ENCODE measurements at places on chromosomes 12 and 14.

GRCh38 chr12:126668538-126668937, 1598.4 kb upstream of the TMEM132C start:
- DNase-seq: no peak

GRCh38 chr12:116719731-116720528, 17.9 kb downstream of the SPRING1 start:
- no peak for DNase-seq

DNA sequence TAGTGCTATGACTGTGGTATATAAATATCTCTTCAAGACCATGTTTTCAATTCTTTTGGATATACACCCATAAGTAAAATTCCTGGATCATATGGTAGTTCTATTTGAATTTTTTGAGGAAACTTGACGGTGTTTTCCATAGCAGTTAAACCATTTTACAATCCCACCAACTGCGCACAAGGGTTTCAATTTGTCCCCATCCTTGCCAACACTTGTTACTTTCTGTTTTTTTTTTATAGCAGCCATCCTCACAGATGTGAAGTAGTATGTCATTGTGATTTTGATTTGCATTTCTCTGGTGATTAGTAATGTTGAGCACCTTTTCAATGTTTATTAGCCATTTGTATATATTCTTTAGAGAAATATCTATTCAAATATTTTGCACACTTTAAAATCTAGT, 14.5 kb upstream of the A2M start:
- DNase-seq: no peak

DNA sequence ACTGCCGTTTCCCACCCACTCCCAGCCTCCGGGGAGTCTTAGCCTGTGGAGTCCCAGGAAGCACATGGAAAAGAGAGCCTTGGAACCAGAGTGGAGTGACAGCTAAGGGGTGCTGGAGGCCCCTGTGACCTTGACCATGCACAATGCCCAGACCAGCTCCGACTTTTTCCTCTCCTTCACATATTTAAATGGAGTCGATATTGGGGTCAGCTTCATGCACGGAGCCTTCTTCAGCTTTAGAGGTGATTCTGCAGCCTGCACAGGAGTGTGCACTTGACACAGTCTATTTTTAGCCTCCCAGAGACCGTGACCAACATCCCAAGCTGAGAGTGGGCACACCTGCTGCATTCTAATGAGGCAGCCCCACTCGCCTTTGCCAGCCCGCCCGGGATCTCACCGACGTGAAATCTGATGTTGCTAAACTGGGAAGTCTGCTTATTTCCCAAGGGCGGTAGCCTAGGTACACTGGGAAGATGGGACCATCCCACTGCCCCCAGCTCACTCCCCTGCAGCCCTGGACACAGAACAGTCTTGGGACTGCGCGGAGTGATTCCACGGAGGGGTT, 47.5 kb downstream of the PRMT8 start:
- peak; percentile 88 for DNase-seq

- DNase-seq: no peak
Measured at GRCh38 chr14:22466491-22466890, 122.5 kb downstream of the DAD1 start.

GRCh38 chr12:51974646-51975045, 23.1 kb downstream of the ACVR1B start:
- no peak for DNase-seq

GRCh38 chr12:2003676-2004112, 563 bp downstream of the DCP1B start:
- no peak for DNase-seq

GRCh38 chr12:116426391-116427136, 132.6 kb upstream of the MAP1LC3B2 start:
- DNase-seq: no peak

DNA sequence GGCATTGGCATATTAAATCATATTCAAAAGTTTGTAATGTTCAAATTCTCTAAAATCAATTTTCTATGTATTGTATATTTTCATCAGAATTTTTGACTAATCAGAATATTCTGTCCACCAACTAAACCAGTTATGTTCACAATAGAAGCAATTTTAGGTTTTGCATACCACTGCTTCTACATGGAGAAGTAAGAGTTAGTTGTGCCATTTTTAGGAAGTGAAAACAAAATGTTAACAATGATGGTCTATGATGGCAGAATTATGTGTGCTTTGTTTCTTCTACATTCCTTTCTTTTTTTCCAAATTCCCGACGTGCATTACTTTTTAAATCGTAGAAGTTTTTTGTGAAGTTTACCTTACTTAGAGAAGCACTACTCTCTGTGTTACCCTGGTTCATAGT, 29.5 kb downstream of the ABHD12B start:
- no peak for DNase-seq

GRCh38 chr14:71116568-71117122, 209.4 kb downstream of the PCNX1 start:
- DNase-seq: no peak

- no peak for DNase-seq
Measured at GRCh38 chr14:75109877-75110276, 17.0 kb downstream of the NEK9 start.

GRCh38 chr12:127054531-127054930, 1212.4 kb upstream of the TMEM132C start:
- no peak for DNase-seq

GRCh38 chr14:21073921-21074320, 3.8 kb downstream of the ARHGEF40 start:
- DNase-seq: no peak

DNA sequence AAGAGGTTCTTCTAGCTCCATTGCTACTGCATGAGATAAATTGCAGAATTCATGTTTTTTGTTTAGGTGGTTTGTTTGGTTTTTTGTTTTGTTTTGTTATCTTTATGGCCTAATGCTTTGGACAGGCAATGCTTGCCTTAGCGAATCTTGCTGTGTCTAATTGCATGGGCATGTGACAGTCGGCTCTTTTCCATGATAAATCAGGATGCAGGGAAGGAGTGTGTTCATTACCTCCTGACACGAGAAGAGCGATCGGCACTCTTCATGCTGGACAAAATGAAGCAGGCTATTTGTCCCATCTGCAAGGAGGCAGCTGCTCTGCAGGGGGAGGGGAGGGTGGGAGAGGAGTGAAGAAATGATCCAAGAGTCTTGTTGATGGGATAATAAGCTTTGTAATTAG, 6.5 kb downstream of the CCDC60 start:
- no peak for DNase-seq

DNA sequence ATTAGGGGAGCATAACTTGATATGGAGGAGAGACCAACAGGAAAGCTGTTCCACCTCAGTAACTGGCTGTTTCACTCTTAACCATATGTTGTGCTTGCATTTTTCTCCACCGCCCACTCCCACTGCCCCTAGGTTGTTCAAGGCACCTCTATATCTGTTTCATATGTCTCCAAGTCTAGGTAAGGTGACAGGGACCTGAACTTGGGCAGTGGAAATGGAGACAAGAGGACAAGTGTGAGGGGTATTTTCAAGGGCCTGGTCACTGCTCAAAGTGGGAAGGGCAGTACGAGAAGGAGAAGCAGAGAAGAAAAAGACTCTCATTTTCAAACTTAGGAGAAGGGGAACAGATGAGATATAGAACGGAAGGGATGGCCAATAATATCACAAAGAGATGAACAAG, 3.1 kb downstream of the SLC38A1 start:
- no peak for DNase-seq

- no peak for DNase-seq
Measured at GRCh38 chr12:49505672-49506071, 33.2 kb upstream of the KCNH3 start.

- DNase-seq: no peak
Measured at GRCh38 chr12:101501410-101501995, 26.4 kb downstream of the SPIC start.

GRCh38 chr12:50224026-50224692, 57.0 kb upstream of the CERS5 start:
- peak; percentile 46 for DNase-seq

GRCh38 chr14:71341156-71341555, 433.9 kb downstream of the PCNX1 start:
- DNase-seq: no peak

DNA sequence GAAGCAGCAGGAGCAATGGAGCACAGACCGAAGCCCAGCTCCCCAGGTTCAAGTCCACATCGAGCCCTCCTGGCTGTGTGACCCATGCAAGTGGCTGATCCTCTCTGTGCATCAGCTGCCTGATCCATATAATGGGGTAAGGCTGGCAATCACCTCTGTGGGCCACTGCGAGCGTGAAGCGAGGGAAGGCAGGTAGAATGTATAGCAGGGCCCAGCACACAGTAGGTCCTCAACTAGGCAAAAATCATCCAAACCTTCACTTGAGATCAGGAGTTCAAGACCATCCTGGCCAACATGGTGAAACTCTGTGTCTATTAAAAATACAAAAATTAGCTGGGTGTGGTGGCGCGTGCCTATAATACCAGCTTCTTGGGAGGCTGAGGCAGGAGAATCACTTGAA, 102.6 kb downstream of the SCARB1 start:
- no peak for DNase-seq

DNA sequence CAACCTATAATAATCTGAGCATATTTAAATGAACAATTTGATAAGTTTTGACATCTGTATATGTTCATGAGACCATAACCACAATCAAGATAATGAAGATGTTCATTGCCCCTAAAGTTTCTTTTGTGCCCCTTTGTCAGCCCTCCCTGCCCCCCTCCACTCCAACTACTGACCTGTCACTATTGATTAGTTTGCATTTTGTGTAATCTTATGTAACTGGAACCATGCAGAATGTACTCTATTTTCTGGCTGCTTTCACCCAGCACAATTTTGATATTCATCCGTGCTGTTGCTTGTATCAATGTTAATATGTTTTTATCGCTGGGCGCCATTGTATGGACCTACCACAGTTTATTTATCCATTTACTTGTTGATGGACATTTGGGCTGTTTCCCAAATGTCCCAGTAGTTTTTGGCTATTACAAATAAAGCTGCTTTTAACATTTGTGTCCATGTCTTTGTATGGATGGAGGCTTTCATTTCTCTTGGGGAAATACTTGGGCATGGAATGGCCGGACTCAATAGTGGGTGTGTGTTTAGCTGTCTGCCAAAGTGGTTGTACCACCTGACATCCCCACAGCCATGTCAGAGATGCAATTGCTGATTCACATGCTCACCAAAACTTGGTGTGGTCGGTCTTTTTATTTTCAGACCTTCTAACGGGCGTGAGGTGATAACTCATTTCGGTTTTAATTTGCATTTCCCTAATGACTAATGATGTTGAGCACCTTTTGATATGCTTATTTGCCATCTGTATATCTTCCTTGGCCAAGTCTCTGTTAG, 38.9 kb downstream of the EML1 start:
- no peak for DNase-seq

DNA sequence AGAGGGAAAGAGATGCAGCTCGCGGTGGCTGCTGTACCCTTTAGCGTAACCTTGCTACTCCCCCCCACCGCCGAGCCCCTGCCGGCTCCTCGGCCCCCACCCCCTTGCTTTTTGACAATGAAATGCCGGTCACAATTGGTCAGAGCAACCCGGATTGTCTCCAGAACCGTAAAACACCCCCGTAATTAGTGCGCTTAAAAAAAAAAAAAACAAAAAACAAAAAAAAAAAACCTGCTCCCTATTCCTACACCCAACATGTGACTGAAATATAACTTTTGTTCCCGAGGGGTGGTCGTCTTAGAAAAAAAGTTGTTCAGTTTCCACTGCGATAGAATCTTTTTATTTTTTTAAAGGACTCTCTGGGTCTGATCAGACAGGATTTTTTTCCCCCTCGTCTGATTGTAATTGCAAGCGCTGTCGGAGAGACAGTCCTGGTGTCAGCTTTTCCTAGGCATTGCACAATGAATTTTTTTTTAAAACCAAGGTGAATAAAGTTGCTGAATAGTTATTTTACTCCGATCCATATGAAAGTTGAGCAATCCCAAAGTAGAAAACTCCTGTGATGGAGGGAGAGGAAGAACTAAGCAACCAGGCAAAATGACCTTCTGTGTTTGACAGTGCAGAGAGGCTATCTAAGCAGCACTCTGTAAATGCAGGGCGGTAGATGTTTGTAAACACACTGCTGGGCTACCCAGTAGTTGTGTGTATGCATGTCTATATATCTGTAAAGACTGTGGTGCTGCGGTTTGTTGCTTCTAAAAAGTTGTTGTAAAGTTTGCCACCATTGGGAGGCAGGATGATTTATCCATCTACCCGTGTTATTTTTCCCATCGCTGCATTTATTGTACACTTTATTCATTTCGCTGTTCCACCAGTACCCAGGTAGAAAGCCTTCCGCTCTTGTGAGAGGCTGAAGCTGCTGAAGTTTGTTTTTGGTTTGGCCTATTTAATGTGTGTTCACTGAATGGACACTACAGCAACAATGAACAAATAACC, 1.1 kb downstream of the ETV6 start:
- no peak for DNase-seq

GRCh38 chr14:28381656-28382055, 384.9 kb upstream of the FOXG1 start:
- no peak for DNase-seq

DNA sequence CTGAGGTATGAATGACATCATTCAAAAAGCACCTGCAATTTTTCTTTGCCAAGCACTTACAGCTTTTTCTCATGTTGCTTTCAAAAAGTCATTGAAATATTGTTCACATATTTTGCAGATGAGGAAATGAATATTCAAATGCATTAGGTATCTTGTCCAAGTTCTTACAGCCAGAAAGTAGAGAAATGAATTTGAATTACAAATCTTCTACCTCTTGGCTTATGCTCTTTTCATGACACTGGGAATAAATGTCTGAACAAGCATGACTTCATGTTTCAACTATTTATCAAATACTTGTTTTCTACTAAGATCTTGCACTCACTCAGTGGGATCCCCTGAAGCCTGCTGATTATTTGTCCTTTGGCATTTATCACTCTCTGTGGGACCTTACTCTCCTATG, 267.2 kb upstream of the BTG1 start:
- no peak for DNase-seq

DNA sequence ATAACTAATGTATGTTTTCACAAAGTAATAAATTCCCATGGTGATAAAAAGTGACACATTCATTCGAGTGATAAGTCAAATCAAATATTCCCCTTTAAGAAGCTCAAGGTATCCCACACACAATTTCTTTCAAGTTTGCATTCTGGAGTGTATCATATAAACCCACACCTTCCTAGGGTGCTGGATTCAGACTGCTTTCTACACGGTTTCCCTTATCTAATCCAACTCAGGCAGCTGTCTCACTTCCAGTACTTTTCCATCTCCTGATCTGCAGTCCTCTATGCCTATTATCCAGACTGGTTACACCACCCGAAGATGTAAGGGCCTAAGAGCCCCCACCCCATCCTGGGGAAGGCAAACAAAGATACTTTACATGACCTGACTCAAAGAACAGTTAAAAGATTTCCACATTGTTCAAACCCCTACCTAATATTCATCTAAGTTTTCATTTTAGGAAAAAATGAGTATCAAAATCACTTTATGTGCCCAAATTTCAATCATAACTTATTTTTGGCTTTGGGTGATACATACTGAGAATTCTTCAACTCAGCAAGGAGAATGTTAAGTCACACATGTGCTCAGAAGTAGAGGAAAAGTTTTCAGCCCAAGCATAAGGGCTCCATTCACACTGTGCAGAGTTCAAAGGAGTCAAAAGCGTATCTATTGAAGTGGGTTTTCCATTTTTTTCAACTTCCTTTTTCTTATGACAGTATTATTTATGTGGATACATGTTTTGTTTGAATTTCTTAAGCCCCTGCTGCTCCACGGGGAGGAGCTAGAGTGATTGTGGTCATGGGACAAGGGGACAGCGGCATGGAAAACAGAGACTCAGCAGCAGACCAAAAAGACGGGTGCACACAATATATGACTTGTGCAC, 41.8 kb downstream of the CORO1C start:
- DNase-seq: no peak

Data from NCI-H187 (cell line).